NCI-H2107 (cell line): ENCODE measurements at places on chromosomes 12 and 14.

- DNase-seq = no peak
These were observed 416.5 kb upstream of the GARIN6 start for GRCh38 chr12:99231031-99231430.

- no peak for DNase-seq
These were observed 8.6 kb upstream of the SNAPC1 start for GRCh38 chr14:61753631-61754030.

GRCh38 chr12:128819293-128820144 is 4.2 kb downstream of the SLC15A4 start:
- peak; percentile 62 for DNase-seq

DNA sequence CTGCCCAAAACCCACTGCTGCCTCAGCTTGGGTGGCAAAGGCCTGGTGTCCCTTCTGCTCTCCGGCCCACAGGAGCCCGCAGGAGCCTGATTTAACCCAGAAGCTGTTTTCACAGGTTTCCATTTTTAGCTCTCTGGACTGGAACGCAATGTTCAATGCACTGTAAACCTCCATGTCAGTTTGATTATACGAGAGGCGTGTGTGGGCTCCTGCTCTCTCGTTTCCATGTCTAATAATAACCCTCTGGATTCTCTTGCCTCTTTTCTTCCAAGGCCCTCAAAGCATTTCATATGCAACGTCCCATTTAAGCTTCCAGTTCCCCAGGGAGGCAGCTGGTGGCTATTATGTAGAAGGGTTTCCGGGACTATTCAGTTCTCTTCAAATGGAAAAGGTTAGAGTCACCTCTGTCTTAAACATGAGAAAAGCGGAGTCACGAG is 161.1 kb downstream of the SUDS3 start:
- DNase-seq = peak; percentile 91

GRCh38 chr14:95498622-95499353 is 17.7 kb downstream of the SYNE3 start:
- no peak for DNase-seq
